ENCODE measurements at places on chromosomes 16 and 17. TPM values are rescaled to one million over a fixed set of nuclear protein-coding genes. Genes with fewer than 3 reads are reported as not detected.

DNA sequence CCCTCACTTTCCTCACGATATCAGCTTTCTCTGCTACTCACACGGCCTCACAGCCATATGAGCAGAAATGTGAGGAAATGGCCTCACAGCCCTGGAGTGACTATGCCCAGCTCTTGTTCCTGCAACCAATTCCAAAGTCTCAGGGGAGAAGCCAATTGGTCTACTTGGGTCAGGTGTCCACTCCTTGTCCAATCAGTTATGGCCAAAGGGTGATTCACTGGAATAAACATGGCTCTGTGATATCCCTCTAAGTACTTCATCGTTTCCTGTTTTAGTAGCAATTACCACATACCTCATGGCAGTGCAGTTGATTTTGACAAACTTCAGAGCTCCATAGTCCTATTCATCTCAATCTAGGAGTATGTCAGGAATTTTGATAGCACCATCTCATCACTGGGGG, 195.4 kb downstream of the KATNIP start:
- no peak for DNase-seq

GRCh38 chr16:54928016-54928356, 2.7 kb upstream of the IRX5 start:
- DNase-seq, result no peak

DNA sequence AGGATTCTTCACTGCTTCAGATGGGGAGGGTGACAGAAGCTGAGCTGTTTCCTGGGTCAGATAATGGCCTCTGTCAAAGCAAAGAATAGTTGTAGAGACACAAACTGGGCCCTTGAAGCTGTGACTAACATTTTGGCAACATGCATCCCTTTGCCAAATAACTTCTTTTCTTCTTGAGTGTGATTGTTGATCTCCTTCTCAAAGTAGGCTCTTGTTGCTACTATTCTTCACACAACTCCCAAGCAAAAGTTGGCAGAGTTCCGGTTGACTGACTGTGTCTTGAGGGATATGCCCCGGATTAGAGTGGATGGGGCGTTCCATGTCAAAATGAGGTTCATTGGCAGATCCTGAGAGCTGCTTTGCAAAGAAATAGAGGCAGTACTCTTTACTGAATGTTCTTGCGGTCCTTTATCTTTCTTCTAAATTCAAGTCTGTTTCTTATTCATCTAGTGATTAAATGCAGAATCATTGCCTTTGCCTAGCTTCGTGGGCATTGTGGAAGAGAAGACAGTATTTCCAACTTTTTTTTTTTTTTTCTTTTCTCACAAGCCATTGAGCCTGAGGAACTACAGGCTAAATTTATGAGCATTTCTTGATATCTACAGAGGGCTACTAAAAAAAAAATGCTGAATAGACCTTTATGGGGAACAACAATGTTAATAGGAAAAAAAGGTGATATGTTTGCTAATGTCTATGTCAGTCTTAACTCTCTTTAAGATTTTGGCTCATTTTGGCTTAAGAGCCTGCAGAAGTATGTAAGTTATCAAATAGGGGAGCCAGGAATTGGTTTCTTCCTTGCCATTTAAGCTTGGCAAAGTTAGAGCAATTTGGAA, 5.8 kb downstream of the WIPF2 start:
- peak; percentile 10 for DNase-seq

- no peak for DNase-seq
Measured at GRCh38 chr17:42508426-42509165, 27.4 kb upstream of the NAGLU start.

Gene CD7
- 1.4 TPM for polyA plus RNA-seq

- no peak for DNase-seq
Measured at GRCh38 chr17:917941-918740, 61.4 kb downstream of the NXN start.

- DNase-seq, result no peak
Measured at GRCh38 chr17:42358434-42358833, 29.8 kb downstream of the STAT3 start.

- DNase-seq, result no peak
Measured at GRCh38 chr16:19968891-19969683, 84.4 kb upstream of the GPRC5B start.

GRCh38 chr16:11546608-11547061, 40.1 kb downstream of the LITAF start:
- DNase-seq, result no peak

Measured in right lung (tissue), 10 donors.